ENCODE measurements at places on chromosomes 1 and 21. TPM values are rescaled to one million over a fixed set of nuclear protein-coding genes. Genes with fewer than 3 reads are reported as not detected.

- DNase-seq: no peak
- no peak overlapping the region for H3K4me3 ChIP-seq
- H3K27ac ChIP-seq: no peak overlapping the region
- no peaks in the 10 kb centered on the region for H3K36me3 ChIP-seq
These were observed 83.1 kb downstream of the DESI2 start for GRCh38 chr1:244735876-244736561.

GRCh38 chr1:4468804-4469514 is 185.4 kb upstream of the AJAP1 start:
- no peak overlapping the region for H3K27ac ChIP-seq
- no peaks in the 10 kb centered on the region for H3K36me3 ChIP-seq
- H3K27me3 ChIP-seq: peaks cover 18% of the 10 kb centered on the region
- no peaks in the 10 kb centered on the region for H3K4me1 ChIP-seq
- H3K4me3 ChIP-seq: no peak overlapping the region
- no peak for DNase-seq

DNA sequence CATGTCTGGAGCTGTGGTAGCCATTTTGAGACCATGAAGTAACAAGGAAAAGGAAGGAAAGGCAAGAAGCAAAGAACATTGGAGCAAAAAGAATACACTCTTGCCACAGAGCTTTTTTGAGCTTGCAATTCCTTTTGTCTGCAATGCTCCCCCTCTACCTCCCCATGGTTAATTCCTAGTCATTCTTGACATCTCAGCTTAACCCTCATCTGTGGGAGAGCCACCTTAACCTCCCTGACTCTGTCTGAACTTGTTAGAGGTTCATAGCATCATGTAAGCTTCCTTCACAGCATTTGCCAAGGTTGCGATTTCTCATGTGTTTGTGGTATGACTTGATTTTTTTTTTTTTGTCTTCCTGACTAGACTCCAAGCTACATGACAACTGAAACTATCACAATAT is 564.1 kb upstream of the PLXNA2 start:
- H3K4me3 ChIP-seq: no peak overlapping the region
- DNase-seq: no peak
- H3K27me3 ChIP-seq: no peaks in the 10 kb centered on the region
- H3K36me3 ChIP-seq: no peaks in the 10 kb centered on the region
- no peaks in the 10 kb centered on the region for H3K4me1 ChIP-seq

Gene CHAF1B
- 1.8 TPM for polyA plus RNA-seq

Measured in stomach (tissue), 19 donors.